ENCODE measurements at places on chromosomes 1 and 21.

DNA sequence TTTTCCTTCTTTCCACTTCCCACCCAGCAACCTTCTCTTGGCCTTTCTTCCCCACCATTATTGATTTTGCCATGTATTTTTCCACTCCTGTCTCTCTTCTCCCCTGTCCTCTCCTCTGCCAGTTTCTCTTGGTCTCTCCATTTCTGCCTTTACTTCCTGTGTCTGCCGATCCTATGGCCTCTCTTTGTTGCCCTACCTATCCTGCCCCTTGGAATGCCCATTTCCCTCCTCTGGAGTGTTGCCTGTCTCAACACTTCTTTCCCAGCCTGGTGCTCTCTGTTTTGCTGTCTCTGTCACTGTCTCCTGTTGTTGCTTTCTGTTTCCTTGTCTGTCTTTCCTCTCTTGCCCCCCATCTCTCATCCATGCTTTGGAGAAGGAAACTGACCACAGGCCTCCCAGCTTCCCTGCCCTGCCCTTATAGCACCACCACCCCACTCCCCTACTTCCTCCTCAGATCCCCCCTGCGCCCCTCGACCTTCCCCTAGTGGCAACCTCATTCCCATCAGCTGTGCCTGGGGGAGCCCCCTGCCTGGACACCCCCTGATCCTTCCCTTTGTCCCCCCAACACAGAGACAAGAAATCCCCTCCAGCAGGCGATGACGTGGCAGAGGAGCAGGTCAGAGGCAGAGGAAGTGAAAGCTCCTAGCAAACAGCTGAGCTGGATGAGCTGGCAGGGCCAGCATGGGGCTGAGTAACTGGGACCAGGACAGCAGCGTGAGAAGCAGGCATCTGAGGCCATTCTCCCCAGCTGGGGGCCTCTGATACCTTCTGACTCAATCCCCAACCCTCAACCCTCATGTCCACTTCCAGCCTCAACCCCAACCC, 6.6 kb upstream of the ETV3L start:
- DNase-seq = peak; percentile 33

- DNase-seq = no peak
Measured at GRCh38 chr1:209416716-209417115, 166.8 kb upstream of the CAMK1G start.

- DNase-seq = no peak
Measured at GRCh38 chr1:63277195-63278192, 44.9 kb upstream of the FOXD3 start.

GRCh38 chr1:235357485-235358373, 9.5 kb upstream of the TBCE start:
- no peak for DNase-seq

GRCh38 chr1:177219554-177220458, 49.0 kb downstream of the BRINP2 start:
- no peak for DNase-seq

DNA sequence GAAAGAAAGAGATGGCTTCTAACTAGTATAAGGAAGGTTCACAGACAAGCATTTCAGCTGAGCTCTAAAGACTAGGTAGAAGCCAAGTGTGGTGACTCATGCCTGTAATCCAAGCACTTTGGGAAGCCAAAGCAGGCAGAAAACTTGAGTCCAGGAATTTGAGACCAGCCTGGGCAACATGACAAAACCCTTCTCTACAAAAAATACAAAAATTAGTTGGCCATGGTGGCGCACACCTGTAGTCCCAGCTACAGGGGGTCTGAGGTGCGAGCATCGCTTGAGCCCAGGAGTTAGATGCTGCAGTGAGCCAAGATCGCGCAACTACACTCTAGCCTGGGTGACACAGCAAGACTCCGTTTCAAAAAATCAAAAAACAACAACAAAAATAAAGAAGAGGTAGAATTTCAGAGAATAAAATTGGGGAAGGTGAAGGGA, 27.8 kb downstream of the FBXO42 start:
- peak; percentile 85 for DNase-seq

DNA sequence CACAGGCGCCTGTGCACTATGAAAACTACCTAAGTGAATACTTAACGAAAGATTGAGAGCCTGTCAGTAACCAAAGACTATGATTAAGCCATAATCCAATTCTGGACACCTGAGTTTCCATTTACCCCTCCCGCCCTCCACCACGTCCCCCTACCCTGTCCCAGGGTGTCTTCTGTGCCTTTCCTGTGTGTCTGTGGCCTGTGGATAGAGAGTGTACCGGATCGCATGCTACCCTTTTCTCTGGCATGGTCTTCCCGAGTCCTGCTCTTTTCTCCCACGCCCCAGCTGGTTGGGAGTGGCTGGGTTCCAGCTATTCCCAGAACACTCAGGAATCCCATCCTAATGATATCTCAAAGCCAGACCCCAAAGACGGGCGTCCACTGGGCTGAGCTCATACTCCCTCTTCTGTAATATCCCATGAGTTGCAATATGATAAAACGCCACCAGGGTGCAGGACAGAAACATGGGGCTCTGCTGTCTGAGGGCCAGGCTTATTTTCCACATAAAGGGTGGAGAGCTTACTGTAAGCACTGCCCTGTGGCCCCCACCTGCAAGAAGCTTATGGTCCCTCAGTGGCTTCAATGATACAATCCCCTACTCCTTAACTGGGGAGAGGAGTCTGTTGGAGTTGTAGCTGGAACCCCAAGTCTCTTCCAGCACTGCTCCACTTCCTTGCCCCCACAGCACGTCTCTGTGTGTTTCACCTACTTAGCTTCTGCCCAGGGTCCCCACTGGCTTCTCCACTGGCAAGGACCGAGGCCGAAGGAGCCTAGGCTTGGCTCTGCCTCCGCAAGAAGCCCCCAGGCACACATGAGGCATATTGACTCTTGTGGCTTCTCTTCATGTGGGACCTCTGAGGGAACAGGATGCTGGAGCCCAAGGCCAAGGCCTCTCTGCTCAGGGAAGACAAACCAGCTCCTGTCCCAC, 17.6 kb upstream of the ALX3 start:
- peak; percentile 27 for DNase-seq

GRCh38 chr1:93436496-93436895, 11.4 kb upstream of the FNBP1L start:
- no peak for DNase-seq

DNA sequence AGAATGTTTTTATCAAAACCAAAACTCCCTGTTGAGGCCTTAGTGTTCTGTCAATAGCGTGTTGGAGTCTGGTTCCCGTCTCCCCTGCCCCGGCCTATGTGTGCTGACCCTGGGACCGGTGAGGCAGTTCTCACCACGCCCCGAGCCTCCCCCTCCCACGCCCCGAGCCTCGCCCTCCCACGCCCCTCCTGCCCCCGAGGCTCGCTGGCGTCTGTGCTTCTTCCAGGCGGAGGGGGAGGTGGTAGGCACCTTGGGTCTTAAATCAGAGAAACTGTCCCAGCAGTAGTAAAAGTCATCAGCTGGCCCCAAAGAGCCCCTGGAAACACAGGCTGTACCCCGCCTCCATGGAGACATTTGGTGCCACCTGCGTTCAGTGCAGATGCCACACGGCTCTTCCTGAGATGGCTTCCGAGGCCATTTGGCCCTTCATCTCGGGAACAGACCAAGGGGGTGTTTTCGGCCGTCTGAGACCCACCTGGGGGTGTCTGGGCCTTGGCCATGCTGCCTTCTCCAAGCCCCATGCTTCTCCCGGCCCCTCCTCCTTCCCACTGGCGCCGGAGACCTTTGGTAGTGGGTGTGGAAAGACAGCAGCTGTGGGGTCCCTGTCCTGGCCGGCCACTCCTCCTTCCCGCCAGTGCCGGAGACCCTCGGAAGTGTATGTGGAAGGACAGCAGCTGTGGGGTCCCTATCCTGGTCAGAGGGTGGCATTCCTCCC, 44.7 kb downstream of the SKI start:
- no peak for DNase-seq

DNA sequence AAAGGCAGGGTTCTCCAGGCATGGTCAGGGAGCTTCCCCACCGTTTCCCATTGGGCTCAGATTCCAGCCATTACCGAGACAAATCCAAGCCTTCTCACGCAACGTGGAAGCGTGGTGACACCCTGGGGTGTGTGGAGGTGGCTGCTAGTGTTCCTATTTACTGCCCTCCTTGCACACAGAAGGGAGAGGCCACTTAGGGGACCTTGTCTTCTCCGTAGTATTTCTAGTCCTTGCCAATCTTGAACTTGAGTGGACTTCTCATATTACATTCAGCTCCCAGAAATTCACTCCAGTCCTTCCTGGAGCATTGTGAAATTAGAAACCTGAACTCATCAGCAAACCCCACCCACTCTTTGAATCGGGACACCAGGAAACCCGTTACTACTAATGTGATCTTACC, 131.6 kb downstream of the AJAP1 start:
- no peak for DNase-seq

DNA sequence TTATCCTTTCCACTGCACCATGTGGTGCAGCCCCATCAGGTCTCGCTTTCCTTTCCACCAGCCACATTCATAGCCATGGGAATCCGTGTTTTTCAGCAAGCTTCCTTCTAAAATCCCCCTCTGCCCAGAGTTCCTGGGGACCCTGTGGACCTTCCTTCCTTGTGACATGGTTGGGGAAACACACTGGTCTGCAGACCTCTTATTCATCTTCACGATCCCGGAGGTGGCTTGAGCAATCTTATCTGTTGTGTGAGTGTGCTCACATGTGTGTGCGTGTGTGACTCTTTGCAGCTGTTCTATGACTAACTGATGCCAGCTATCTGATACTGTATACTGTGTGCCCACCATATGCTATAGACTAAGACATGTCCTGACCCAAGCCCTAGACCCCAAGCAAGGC, 15.6 kb upstream of the IL10 start:
- DNase-seq = no peak

- DNase-seq = no peak
Measured at GRCh38 chr1:30216602-30217001, 506.8 kb downstream of the MATN1 start.

DNA sequence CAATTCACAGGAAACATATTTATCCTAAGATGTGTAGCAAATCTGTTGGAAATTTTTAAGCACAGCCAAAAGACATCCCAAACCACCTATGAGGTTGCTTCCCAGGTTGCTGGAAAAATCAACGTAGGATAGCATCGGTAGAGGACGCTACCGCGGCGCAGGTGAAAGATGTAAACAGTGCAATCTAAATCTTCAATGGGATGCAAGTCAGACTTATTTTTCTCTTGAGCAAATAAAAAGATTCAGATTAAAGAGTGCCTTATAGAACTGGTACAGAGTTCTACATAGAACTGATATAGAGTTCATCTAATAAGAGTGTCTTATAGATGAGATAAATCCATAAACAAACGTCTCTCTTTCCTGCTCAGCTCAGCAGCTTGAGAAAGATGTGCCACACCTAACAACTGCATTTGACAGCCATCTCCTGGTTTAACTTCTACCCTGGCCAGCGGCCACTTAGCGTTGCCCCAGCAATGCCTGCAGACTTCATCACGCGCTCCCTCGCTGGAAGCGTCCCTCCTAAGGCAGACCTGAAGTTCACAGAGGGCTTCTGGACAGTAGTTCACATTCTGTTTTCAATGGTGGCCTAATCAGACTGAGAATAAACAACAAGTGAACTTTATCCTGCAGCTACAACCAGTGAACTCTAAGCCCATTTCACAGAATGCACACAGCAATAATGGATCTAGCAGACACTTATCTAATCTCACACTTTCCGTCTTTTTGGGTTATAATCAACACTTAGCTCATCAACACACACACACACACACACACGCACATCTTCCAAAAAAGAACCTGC, 164.5 kb downstream of the TOMM20 start:
- no peak for DNase-seq

GRCh38 chr1:25066731-25067517, 136.8 kb upstream of the RUNX3 start:
- DNase-seq = no peak

DNA sequence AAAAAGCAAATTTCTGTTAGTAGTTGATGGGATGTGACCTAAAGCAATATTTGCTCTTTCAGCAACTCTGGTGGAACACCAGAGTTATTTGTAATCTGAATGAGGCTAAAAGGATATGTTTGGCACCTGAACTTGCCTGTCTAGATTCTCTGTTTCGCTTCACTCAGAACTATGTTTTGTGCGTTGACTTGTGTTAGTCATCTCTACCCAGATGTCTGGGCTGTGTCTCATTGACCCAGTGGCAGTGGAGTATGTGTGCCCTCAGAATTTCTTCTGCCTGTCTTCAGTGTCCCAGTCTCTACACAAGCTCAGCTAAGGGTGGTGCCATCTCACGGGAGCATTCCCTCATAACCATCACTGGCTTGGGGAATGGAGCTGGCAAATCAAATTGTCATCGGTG, 13.9 kb downstream of the KCNK1 start:
- DNase-seq = no peak

DNA sequence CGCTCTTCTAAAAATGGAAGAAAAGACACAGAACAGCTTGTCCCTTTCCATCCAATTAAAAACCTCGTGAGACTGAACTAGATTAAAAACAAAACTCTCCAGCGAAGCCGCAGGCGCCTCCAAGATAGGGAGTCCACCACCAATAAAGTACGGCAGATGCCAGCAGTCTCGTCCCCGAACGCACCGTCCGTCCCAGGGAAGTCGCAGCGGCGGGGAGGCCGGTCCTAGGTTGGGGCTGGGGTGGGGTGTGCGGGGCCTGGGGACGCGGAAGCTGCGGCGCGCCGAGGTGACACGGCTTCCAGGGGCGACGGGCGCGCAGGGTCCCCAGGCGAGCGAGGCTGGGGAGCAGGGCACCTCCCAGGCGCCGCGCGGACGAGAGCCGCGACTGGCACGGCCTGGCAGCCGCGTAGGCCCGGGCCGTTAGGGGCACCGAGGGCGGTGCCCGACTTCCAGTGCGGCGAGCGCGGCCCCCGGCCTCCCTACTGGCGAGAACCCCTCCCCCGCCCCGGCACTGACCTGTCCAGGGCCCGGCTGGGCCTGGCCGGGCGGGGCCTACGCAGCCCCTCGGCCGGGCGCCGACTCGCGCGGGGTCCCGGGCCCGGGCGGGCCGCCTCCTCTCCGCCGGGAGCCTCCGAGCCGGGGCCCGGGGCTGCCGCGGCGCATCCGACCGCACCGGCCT, 28.3 kb upstream of the A3GALT2 start:
- DNase-seq = no peak

DNA sequence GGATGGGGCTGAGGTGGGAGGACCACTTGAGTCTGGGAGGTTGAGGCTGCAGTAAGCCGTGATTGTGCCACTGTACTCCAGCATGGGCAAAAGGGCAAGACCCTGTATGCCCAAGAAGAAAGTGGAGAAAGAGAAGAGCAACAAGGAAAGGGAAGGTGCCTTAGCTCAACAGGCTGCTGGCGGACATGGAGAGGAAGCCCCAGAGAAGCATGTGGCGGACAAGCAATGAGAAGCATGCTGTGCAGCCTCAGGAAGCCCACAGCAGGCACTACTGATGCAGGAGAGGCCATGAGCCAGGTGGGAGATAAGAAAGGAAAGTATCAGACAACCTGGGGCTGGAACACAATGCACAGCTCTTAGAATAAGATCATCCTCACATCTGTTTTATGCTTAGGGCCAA, 32.6 kb upstream of the GNG4 start:
- DNase-seq = no peak

DNA sequence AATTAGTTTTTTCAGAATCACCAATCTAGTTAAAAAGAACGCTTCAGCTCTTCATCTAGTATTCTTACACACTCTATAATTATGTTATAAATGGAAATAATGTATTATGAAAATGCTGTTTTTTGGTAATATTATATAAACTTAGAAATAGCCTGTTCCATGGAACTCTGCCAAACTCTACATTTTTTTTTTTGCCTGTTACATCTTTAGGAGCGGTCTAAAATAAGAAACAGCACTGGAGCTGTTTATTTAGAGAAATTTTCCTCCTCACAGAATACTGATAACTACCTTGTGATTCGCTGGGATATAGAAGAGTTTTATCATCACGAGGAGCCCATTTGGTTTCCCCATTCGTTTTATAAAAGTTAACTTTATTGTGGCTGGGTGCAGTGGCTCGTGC, 58.5 kb downstream of the PKN2 start:
- no peak for DNase-seq

Data from astrocyte of the cerebellum (primary cell).